ENCODE measurements at places on chromosomes 6 and 20. TPM values are rescaled to one million over a fixed set of nuclear protein-coding genes. Genes with fewer than 3 reads are reported as not detected.

ELOVL2 gene
- 55.4 TPM for total RNA-seq

SASH1 gene
- 23.2 TPM for total RNA-seq

SLC22A1 gene
- not detected for total RNA-seq

GLP1R gene
- 0.41 TPM for total RNA-seq

LINC00237 gene
- 0.82 TPM for total RNA-seq

PRL gene
- not detected for total RNA-seq

BNIP5 gene
- total RNA-seq = under 0.01 TPM

DNPH1 gene
- total RNA-seq = 13.9 TPM

MMP24OS gene
- 3.3 TPM for total RNA-seq

PTCHD4 gene
- 28.1 TPM for total RNA-seq

PSORS1C1 gene
- not detected for total RNA-seq

GPR63 gene
- total RNA-seq = 13.9 TPM

KCNK5 gene
- total RNA-seq = under 0.01 TPM

DNAH8 gene
- total RNA-seq = under 0.01 TPM

POU5F1 gene
- not detected for total RNA-seq

CALHM4 gene
- total RNA-seq = not detected

ME1 gene
- 2.9 TPM for total RNA-seq

GPX5 gene
- not detected for total RNA-seq

MAP1LC3A gene
- total RNA-seq = 43.2 TPM

CLVS2 gene
- 34.2 TPM for total RNA-seq

TTBK1 gene
- total RNA-seq = 9.8 TPM

TNF gene
- total RNA-seq = not detected

PAK5 gene
- 33.0 TPM for total RNA-seq

All from frontal cortex (tissue), 4 donors.